ENCODE measurements at places on chromosomes 1 and 21.

DNA sequence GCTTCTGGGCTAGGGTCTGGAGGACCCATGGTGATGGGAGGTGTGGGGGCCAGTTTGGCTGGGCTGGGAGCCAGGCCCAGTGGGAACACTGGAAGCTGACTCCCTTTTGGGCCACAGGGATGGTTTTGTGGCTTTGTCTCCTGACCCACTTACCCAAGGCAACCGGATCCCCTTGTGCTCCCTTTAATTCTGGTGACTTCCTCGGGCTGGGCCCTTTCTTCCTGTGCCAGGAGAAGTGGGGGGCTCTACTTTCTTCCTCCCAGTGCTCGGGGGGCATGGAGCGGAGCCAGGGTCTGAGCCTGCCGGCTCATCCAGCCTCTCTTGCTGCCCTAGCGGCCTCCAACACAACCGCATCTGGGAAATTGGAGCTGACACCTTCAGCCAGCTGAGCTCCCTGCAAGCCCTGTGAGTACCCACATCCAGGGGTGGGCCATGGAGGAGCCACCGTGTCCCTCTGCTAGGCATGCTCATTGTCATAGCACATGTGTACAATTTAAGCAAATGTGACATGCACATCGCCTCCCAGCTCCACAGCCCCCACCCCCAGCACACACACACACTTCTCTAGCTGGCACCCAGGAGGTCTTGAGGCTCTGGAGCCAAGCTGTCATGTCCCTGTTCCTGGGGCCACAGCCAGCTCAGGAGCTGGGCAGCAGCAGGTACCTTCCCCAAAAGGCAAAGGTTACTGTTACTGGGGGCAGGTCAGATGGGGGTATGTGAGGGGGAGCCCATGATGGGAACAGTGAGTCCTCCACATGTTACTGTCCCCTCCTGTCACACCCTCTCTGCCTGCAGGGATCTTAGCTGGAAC lies 35.0 kb downstream of the UBE2T start:
- no peak for DNase-seq

GRCh38 chr1:45569571-45569961 lies 14.3 kb upstream of the NASP start:
- no peak for DNase-seq

GRCh38 chr1:161054232-161054631 lies 8.5 kb upstream of the USF1 start:
- DNase-seq = no peak

DNA sequence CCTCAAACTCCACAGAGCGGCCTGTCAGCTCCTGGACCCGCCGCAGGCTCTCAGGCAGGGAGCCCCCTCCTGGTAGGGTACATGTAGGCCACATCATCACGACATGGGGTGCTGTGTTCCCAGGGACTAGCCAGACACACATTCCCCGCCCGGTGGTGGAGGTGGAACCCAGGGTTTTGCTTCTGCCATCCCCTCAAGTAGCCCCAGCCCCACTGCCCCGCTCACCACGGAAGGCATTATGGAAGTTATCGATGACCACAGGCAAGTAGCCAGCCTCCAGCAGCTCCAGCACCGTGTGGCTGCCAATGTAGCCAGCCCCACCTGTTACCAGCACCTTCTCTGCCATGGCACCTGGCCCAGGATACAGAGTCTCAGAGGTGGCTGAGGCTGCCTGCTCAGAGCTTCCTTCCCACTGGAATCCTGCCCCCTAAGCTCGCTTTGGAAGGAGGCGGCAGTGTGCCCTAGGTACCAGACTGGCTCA lies 1.9 kb downstream of the GALE start:
- DNase-seq = no peak

- DNase-seq = no peak
Measured at GRCh38 chr1:33399375-33399774, 31.5 kb downstream of the PHC2 start.

- no peak for DNase-seq
Measured at GRCh38 chr1:156152628-156153027, 757 bp upstream of the SEMA4A start.

- no peak for DNase-seq
Measured at GRCh38 chr1:22852144-22852655, 120.5 kb downstream of the LACTBL1 start.

- DNase-seq = no peak
Measured at GRCh38 chr1:244241438-244241837, 190.4 kb downstream of the ZBTB18 start.

GRCh38 chr1:51750218-51750617 lies 128.3 kb downstream of the NRDC start:
- DNase-seq = no peak

GRCh38 chr21:35922618-35923017 lies 137.7 kb downstream of the SETD4 start:
- no peak for DNase-seq

DNA sequence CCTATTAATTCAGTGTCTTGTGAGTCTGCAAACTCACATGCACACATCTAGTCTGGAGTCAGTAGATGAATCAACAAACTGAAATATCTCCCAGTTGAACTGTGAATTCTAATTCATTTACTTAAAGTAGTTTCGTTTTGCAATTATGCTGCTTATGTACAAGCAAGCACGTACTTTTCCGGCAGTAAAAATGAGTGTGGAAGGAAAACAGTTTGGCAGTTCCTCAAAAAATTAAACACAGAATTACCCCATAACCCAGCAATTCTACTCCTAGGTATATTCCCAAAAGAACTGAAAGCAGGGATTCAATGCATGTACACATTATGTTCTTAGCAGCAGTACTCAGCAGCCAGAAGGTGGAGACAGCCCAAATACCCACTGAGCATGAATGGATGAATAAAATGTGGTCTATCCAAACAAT lies 49.3 kb downstream of the GNB1 start:
- no peak for DNase-seq

- no peak for DNase-seq
Measured at GRCh38 chr1:44442791-44443190, 37.7 kb downstream of the RNF220 start.

- DNase-seq = no peak
Measured at GRCh38 chr1:184773762-184774320, 19.2 kb upstream of the EDEM3 start.
